Stimulated activated CD8-positive, alpha-beta memory T cell treated with anti-CD3 and anti-CD28 coated beads, Interleukin-7, amount 100 ng/mL, for 24 hours (primary cell): ENCODE measurements at places on chromosomes 12 and 14.

DNA sequence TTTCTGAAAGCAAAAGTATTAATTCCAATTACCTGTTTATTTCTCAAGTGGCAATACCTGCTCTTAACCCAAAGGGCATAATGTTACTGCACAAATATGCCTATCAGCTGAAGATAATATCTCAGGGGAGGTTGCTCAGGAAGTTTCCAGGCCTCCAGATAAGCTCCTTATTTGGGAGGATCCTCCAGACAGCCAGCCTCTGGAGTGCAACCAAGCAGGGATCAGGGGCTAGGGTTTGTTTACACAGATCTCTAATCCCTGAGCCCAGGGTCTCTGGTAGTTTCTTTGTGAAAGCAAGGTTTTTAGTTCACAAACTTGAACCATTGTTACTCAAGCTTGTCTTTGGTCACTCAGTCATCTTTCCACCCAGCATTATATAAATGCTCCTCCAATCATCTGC is 124.4 kb downstream of the SLC38A4 start:
- no peak for DNase-seq

DNA sequence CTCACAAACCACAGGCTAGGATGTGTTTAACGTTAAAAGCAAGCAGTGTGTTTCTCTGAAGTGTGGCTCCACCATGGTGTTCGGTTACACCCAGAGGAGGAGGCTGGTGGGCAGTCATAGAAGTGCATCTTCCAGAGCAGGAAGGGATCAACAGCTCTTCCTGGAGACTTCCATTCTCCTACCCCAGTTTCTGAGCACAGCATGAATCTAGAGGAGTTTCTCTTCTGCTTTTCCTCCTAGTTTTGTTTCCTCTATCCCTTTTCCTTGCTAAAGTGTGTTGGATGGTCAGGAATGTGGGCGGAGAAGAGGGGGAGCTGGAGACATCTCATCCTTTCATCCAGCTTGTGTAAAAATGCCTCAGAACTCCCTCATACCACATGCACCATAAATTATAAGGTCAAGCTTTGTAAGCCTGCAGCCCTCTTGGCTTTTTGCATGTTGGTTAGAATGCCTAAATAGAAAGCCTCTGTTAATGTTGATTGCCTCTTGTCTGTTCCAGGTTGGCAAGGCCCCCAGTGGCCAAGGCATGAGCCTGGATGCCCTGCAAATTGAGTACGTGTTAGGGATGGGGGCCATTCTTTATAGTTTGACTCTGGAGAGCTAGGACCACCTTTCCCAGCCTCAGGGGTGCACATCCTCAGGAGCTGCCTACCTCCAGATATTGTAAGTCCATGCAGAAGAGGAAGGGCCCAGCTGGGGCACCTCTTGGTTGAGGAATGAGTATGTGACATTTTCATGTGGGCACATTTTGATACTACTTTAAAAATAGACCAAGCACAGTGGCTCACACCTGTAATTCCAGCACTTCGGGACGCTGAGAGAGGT is 4.0 kb upstream of the CKAP4 start:
- DNase-seq = no peak

- DNase-seq = no peak
Measured at GRCh38 chr12:49672301-49673217, 34.6 kb downstream of the FMNL3 start.

DNA sequence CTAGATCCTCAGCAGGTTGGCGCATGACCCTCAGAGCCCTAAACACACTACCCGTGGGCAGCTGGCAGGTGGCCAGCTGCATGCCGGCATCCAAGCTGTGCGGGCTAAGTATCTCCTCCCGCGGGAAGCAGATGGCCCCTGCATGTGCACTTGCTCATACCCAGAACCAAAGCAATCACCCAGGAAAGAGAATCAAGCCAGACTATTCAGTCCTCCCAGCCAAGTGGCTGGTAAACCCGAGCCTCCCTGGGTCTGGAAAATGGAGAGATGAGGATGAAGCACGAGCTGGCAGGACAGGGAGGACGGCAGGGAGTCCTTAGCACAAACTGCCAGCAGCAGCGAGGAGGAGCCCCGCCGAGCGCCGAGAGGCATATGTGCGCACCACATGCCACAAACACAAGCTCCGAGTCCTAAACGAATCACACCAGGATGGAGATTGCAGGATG is 139.7 kb downstream of the RIMBP2 start:
- DNase-seq = no peak

DNA sequence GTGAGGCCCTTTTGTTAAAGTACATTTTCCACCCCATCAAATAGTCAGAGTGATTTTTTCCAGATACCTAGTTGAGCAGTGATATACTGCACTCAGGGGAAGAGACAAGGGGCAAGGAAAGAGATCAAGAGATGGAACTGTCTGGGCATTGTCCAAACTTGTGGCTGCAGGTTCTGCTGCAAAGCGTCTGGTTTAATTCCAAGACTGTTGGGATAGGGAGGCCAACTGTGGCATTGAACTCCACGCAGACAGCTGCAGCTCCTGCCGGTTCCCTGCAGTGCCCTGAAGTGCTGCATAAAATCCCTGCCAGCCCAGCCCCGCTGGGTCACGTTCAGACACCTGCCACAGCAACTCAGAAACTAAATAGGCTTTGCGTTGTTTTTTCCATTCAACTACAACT is 30.5 kb downstream of the RPH3A start:
- DNase-seq = no peak

DNA sequence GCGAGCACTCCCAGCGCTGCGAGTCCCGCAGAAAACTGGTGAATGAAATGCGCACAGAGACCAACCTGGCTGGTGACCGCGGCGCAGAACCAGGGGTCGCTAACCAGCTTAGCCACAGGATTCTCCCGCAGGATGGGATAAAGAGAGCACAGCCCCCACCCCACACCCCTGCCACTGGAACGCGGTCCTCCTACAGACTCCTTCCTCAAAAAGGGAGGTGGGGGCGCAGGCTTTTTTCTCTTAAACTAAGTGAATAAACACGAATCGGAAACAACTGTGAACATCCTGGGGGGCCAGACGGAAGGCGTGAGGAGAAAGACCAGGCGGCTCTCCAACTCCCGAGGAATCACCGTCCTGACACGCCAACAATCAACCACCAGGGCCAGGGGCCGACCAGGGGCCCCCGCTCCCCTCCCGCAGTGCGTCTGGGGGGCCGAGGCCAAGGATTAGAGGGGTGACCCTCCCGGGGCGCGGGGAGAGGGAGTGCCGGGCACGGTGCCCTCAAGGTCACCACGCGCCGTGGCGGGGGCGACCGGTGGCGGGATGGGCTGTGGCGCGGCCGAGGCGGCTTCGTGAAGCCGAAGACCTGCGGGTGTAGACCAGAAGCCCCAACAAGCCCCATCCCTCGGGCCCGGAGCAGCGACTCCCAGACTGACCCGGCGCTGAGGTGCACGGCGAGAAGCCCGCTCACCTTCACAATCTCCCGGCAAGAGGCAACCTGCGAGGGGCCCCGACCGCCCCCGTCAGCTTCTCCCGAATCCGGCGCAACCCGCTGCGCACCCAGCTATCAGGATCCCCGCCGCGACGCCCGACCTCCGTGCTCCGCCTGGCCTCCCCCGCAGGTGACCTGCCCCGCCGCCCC is 704 bp downstream of the ATP2B1 start:
- DNase-seq = peak; percentile 11

- no peak for DNase-seq
Measured at GRCh38 chr12:131434208-131435125, 276.4 kb upstream of the SFSWAP start.

- no peak for DNase-seq
Measured at GRCh38 chr14:76773188-76773885, 12.1 kb downstream of the VASH1 start.

DNA sequence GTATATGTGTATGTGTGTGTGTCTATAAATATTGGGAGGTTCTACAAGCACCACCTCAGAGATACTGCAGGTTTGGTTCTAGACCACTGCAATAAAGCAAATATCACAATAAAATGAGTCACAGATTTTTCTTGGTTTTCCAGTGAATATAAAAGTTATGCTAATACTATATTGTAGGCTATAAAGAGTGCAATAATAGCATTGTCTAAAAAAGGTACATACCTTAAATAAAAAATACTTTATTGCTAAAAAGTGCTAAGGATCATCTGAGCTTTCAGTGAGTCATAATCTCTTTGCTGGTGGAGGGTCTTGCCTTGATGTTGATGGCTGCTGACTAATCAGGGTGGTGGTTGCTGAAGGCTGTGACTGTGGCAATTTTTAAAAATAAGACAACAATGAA is 111.1 kb downstream of the VEZT start:
- no peak for DNase-seq

- no peak for DNase-seq
Measured at GRCh38 chr12:1161197-1161596, 170.2 kb downstream of the ERC1 start.

- no peak for DNase-seq
Measured at GRCh38 chr12:12799163-12799920, 13.8 kb upstream of the DDX47 start.

DNA sequence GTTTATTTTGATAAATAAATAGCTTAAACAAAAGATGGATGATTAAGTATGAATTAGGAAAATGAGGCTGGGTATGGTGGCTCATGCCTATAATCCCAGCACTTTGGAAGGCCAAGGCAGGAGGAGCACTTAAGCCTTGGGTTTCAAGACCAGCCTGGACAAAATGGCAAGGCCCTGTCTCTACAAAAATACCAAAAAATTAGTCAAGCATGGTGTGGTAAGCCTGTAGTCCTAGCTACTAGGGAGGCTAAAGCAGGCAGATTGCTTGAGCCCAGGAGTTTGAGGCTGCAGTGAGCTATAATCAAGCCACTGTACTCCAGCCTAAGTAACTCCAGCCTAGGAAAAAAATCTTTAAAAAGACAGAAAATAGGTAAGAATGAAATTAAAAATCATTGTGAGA is 96.0 kb downstream of the BCL2L14 start:
- no peak for DNase-seq

DNA sequence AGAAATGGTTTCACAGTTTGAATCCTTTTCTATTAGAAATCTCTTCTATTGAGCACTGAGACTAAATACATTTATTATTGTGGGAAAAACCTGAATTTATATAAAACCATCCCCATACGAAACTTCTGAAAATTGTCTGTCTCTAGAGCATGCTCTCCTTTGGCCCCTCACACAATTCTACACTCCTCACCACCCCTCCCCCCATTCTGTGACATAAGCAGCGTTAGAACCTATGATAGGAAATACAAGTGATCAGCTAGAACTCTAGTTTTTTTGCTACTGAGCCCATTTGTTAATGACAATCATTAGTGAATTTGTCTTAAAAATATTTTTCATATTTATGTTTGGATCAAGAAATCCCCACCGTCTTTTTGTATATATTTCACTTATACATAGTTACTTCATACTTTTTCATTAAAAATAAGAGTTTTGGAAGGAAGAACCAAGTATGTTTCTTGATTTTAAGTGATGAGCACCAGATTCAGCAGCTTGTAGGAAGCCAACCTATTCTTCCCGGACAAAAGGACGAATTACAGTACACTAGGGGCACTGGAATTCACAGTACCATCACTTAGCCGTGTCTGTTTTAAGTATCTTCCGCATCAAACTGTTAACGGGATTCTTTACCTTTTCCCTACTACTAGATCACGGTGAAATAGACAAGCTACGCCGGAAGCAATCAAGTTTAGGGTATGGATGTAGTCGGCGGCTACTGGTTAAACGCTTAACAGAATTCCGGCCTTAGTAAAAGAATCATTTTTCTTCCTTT is 724 bp downstream of the GTSF1 start:
- no peak for DNase-seq

- DNase-seq = peak; percentile 12
Measured at GRCh38 chr14:24806061-24806678, 172.2 kb upstream of the GZMB start.

DNA sequence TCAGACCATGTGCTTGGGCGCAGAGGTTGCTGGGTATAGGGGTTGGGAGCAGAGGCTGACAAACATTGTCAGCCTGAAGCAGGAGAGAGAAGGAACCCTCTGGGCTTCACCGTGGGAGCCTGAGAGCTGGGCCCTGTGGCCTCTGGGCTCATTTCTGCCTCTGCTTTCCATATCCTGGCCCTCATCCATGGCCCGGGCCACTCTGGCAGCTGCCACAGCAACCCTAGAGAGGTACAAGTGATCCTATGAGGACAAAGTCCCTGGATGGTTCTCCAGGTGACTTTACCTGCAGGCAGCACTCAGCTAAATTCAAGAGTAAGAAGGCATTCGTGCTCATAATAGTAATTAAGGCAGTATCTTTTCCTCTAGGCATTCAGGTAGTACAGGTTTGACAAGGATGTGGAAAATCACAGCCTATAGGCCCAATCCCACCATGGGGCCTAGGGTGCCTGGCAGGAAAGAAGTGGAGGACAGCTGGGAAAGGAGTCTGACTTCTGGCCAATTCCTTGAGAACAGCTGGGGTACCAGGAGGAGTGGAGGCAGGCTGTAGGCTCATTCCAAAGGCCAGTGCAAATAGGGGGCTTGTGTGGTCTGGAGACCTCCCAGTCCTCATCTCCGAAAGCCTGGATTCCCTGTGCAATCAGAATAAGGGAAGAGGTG is 3.6 kb upstream of the TTC7B start:
- no peak for DNase-seq

- no peak for DNase-seq
Measured at GRCh38 chr14:20982646-20983369, 7.0 kb upstream of the METTL17 start.

GRCh38 chr12:104951759-104952509 is 6.2 kb downstream of the SLC41A2 start:
- DNase-seq = no peak

DNA sequence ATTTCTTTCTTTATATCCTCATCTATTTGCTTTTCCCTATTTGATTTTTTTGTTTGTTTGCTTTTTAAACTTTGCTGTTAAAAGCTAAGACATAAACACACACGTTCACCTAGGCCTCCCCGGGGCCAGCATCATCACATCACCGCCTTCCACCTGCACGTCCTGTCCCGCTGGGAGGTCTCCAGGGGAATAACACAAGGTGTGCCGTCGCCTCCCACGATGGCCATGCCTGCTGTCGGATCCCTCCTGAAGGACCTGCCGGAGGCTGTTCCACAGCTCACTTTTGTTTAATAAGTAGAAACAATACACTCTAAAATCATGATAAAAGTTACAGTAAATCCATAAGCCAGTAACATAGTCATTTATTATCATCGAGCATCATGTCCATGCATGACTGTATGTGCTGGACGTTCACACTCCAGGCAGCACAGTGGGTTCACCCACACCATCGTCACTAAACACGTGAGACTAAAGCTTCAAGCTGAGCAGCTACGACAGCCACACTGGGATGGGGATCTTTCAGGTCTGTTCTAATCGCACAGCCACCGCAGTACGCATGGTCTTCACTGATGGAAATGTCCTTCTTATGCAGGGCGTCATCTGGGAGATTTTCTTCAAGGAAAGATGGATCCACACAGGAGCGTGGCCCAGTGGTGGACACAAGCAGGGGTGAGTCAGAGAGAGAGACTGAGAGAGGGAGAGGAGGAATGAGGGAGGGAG is 3.6 kb downstream of the RIMBP2 start:
- DNase-seq = no peak
